ENCODE measurements at places on chromosomes 2 and 18. TPM values are rescaled to one million over a fixed set of nuclear protein-coding genes. Genes with fewer than 3 reads are reported as not detected.
A peak's percentile ranks its signal among the peaks of the same experiment; 100 is the strongest.

GRCh38 chr2:182891611-182892010, 25.2 kb upstream of the FRZB start:
- DNase-seq: no peak

FTCDNL1 gene
- 3.5 TPM for total RNA-seq

TRIM54 gene
- 136 TPM for total RNA-seq

GRCh38 chr2:161120775-161121174, 39.5 kb upstream of the TANK start:
- DNase-seq: no peak

NEURL3 gene
- total RNA-seq: not detected

- no peak for DNase-seq
Observed at GRCh38 chr2:27606611-27607010, 22.2 kb downstream of the CCDC121 start.

LIMS4 gene
- 5.2 TPM for total RNA-seq

DNA sequence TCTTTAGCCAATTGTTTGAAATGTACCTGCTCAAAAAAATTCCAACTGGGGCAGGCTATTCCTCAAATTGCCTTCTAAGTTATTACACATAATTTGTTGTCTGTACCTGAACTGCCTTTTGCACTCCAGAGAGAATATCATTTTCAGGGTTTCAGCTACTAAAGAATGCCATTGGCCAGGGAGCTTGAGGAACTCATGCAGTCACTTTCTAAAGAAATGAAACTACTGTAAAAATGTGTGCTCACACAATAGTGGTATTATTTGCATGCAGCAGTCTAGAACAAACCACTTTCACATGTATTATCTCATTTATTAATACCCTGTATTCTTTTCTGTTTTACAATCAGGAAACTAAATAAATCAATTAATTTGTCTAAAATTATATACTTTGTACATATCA, 152.2 kb downstream of the PID1 start:
- DNase-seq: no peak

NEU2 gene
- total RNA-seq: not detected

CNNM3 gene
- total RNA-seq: 4.2 TPM

DNA sequence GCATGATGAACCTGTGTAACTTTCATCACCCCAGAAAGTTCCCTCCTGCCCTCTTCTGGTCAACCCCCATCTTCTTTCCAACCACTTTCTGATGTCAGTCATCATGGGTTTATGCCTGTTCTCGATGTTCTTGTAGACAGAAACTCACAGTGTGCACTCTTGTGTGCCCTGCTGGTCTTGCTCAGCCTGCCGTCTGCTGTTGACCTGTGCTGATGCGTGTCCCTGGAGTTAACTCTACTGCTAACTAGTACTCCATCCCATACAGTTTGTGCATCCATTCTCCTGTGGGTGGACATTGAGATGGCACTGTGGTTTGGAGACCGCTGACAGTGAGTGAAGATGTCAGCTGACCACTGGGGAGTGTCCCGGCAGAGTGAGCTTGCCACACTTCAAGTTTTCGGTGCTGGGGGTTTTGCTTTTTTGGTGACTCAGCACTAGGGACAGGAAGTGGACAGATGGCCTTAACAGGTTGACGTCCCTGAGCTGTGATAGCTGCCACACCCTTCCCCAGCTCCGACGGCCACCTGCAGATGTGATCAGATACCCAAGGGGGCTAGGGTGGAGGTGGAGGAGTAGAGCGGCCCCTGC, 14.8 kb downstream of the KLHL29 start:
- no peak for DNase-seq

- DNase-seq: peak; percentile 42
Observed at GRCh38 chr2:240918258-240919091, 12.3 kb downstream of the CROCC2 start.

CROCC2 gene
- total RNA-seq: not detected

- peak; percentile 59 for DNase-seq
Observed at GRCh38 chr2:1730015-1730927, 14.0 kb downstream of the PXDN start.

- DNase-seq: no peak
Observed at GRCh38 chr2:218405746-218406208, 6.1 kb downstream of the CTDSP1 start.

GRCh38 chr2:195124391-195125079, 532.5 kb upstream of the SLC39A10 start:
- no peak for DNase-seq

- DNase-seq: no peak
Observed at GRCh38 chr18:75958683-75959082, 531.2 kb upstream of the SMIM21 start.

DNA sequence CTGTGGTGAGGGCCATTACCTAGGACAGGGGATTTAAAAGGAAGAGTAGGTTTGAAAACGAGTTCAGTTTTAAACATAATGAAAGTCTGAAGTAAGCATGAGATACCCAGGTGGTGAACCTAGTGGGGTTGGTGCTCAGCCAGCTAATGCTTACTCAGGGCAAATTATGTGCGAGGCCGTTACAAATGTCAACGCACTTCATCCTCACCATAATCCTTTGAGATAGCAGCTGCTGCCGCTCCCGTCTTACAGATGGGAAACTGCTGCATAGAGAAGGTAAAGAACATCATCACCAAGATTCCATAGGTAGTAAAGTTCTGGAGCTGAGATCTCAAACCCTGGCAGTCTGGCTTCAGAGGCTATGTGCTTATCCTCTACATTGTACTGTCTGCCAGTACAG, 209.0 kb downstream of the DYM start:
- no peak for DNase-seq

- no peak for DNase-seq
Observed at GRCh38 chr2:10522726-10523405, 74.7 kb upstream of the ODC1 start.

DNA sequence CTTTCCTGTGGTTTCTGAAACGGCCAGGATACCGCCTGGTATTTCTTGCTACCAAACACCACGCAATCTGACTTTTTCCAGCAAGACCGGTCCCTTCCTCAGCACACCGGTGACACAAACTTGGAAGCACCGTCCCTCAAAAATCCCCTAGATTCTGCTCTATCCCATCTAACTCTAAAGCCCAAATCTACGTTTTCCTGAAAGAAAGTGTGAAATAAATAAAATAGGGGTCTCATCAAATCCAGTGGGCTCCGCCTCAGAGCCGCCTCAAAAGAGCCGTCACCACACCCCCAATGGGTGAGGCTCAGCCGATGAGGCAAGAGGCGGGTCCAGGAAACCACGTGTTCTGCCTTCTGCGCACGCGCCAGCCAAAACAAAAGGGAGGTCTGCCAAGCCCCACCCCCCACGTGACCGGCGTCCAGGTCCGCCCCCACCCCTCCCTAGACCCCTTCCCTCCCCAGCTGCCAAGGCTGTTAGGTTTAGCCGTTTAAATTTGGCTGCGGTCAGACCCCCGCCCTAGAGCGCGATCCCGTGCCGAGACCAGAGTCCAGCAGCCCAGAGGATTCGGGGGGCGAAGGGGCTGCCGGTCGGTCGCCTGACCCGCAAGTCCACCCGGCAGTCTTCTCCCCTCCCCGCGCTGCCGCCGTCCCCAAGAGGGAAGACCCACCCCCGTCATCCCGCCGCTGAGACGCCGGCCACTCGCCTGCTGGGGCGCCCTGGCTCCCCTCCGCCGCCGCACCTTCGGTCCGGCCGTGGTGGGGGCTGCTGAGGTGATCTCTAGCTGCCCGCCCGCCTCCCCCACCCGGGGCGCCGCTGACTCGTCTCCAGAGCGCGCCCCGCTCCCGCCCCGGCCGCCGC, 534 bp downstream of the KANSL1L start:
- peak; percentile 98 for DNase-seq

CHRNG gene
- total RNA-seq: not detected

GRCh38 chr2:18752022-18752493, 162.7 kb upstream of the NT5C1B start:
- no peak for DNase-seq

FLACC1 gene
- 6.2 TPM for total RNA-seq

DNA sequence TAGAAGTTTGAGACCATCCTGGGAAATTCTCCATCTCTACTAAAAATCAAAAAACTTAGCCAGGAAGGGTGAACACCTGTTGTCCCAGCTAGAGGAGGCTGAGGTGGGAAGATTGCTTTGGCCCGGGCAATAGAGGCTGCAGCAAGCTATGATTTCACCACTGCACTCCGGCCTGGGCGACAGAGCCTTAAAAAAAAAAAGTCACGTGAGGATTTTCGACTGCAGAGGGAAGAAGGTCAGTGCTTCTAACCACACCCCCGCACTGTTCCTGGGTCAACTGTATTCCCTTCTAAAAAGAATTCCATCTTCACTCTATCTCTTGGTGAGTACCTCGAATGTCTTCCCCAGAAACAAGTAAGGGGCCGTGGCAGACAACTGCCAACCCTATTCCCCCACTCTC, 31.3 kb downstream of the ADAM17 start:
- DNase-seq: no peak

CPO gene
- total RNA-seq: not detected

NCL gene
- total RNA-seq: 73.5 TPM

OSR1 gene
- 55.7 TPM for total RNA-seq

DNA sequence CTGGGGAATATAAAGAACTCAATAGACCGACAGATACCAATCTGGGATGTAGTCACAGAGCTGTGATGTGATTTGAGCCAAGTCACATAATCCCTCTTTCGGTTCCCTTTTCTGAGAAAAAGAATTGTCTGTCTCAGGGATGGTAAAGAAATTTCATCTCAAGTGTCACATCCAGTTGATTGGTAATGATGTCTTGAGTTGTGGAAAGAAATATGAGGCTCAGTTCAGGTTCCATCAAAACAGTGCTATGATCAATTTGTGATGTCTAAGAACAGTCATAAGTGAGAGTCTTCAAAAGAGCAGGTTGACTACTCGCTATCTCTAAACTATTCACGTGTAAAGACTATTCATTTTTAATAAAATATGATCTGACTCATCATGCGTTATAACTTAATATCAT, 223.3 kb downstream of the METTL4 start:
- DNase-seq: no peak

GRCh38 chr2:44655401-44655864, 286.1 kb upstream of the SIX3 start:
- DNase-seq: no peak

GRCh38 chr2:205290299-205290698, 392.0 kb upstream of the NRP2 start:
- no peak for DNase-seq

- DNase-seq: no peak
Observed at GRCh38 chr18:6956999-6957398, 160.6 kb downstream of the LAMA1 start.

GRCh38 chr2:190698895-190699294, 50.0 kb downstream of the NAB1 start:
- DNase-seq: no peak

Data from right atrium auricular region (tissue), 2 donors.